Right forelimb (tissue), 1 donor: ENCODE measurements at places on chromosomes 16 and 17.

GRCh38 chr17:29119265-29119664, 60.9 kb downstream of the MYO18A start:
- no peak for DNase-seq

- DNase-seq, result no peak
These were observed 15.5 kb upstream of the C1QL1 start for GRCh38 chr17:44983563-44983962.

DNA sequence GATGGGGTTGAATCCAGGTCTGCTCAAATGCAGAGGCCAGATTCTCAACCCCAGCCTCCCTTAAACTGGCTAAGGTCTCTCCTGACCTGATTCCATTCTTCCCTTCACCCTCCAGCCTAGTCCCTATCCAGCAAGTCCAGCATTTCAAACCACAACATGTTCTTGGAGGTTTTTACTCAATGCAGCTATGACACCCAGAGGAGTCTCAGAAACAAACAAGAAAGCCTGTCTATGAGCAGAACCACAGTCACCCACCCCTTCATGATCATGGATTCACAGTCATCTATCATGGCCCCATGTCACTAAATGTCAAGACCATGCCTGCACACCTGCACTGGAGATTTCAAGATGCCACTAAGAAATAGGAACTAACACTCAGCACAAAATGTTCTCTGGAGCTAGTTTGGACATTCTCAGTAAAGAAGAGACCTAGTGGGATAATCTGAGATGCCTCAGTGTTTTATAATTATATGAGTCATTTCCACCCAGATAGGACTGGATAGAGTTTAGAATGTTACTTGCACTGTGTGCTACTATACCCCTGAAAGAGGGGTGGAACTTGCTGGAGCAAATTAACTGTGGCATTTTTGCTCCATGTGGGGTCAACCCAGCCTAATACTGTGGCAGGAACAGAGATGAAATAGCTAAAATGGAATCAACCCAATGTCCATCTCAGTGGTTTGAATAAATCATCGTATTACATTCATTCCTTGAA, 9.5 kb upstream of the METTL22 start:
- DNase-seq, result no peak

DNA sequence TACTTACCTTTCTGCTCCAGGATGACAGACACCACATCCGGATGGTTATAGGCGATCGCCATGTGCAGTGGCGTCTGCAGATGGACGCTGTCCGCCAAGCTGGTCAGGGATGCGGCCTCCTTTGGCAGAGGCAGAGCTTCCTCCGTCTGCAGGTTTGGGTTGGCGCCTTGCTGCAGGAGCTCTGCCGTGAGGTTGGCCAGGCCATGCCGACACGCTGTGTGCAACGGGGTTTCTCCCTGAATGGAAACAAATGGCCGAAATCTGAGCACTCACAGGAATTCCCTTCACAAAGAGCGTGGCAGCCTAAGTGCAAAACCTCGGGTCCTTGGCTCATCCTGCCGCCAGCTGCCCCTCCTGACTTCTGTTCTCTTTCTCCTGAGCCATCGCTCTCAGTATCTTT, 41.8 kb downstream of the CYB5D2 start:
- DNase-seq, result no peak

GRCh38 chr17:4344926-4345325, 21.5 kb downstream of the UBE2G1 start:
- DNase-seq, result no peak

DNA sequence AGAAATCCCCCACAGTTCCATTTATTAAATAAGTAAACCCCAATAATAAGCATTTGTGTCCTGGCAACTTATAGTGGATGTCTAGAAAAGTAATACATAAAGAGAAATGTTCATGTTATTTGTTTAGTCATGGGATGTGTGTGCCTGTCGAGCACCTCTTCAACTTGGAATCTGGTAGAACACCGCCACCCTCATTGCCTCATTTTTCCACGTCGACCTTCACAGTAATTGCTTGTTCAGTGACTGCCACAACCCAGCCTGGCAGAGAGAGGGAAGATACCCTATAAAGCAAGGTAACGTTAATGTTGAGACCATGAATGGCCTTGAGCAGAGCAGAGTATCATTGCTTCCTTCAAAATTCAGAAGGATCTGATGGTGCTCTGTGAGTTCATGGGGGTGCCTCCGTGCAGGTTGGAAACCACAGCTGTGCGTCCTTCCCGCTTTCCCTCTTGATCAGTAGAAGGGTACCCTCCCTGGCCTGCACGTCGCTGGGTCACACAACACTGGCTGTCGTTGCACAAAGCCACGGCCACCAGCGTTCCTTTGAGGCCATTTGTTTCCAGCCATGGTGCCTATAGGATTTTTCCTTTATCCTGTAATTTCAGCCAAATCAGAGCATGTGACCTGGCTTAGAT, 3.7 kb upstream of the DNASE1 start:
- DNase-seq, result no peak

DNA sequence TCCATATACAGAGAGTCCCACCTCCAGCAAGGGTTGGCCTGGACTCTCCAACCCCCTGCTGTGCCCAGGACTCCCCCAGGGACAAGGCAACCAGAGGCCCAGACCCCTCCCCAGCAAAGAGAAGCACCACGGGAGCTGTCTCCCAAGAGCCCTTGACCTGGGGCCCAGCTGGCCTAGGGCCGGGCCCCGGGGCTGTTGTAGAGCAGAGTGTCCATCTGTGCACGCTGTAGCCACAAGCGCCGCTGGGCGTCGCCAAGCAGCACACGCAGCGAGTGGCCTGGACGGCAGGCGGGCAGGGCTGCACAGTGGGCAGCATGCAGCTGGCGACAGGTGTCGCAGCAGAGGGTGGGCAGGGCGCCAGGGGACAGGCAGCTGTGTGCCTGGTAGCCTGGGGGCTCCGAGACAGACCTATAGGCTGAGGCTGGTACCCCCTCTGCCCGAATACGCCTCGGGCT, 4.3 kb downstream of the SPATA2L start:
- peak; percentile 66 for DNase-seq

GRCh38 chr17:48642059-48642842, 16.1 kb upstream of the HOXB9 start:
- DNase-seq, result no peak

DNA sequence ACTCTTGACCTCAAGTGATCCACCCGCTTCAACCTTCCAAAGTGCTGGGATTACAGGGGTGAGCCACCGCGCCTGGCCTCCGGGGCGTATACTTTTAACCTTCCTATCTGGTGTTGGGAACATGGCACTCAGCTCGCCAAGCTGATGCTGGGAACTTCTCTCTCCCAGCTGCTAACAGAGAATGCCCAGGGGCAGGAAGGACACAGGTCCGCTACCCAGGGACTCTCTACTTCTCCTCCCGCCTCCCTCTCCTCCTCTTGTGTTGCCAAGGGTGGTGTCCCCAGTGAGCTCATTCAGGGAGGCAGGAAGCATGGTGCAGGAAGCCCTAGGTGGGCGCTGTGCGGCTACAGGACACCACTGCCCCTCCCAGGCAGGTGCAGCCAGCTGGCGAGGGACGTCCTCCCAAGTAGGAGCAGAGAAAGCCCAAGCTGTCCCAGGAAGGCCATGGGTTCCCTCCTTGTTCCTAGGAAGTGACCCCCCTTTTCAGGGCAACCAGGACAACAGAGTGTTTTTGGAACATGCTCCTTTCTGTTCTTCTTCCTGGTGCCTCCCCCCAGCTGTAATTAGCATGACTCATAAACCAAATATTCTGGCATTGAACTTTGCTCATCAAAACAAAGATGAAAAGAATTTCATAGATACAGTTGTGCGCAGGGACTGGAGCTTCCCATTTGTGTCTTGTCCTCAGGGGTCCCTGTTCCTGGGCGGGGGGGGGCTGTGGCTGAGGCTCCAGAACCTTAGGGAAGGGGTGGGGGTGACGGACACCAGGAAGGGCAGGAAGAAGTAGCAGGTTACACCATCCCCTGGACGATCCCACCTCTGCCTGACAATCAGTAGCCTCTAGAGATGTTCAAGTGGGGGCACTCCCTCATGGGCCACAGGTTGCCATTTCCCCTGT, 2.7 kb downstream of the C1QTNF1 start:
- DNase-seq, result no peak

- peak; percentile 51 for DNase-seq
These were observed 76.0 kb downstream of the METRNL start for GRCh38 chr17:83155128-83156121.

GRCh38 chr16:49986351-49987124, 38.5 kb upstream of the CNEP1R1 start:
- DNase-seq, result no peak

DNA sequence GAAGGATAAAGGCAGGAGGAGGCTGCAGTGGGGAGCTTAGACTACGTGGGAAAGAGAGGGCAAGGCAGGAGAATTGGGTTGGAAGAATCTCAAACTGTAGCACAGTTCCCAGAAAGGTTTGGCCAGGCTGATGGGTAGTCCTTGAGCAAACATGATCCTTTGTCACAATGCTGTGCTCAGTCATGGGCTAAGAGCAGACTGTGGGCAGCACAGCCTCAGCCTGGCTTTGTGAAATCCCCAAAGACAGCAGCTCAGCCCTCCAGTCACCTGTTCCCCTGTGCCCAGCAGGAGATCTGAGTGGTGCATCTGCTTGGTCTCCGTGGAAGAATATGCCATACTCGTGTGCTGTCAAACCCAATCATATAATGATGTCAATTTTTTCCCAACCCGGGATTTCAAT, 10.6 kb upstream of the ENGASE start:
- DNase-seq, result no peak

- DNase-seq, result no peak
These were observed 37.2 kb downstream of the KCNJ2 start for GRCh38 chr17:70206361-70207010.

DNA sequence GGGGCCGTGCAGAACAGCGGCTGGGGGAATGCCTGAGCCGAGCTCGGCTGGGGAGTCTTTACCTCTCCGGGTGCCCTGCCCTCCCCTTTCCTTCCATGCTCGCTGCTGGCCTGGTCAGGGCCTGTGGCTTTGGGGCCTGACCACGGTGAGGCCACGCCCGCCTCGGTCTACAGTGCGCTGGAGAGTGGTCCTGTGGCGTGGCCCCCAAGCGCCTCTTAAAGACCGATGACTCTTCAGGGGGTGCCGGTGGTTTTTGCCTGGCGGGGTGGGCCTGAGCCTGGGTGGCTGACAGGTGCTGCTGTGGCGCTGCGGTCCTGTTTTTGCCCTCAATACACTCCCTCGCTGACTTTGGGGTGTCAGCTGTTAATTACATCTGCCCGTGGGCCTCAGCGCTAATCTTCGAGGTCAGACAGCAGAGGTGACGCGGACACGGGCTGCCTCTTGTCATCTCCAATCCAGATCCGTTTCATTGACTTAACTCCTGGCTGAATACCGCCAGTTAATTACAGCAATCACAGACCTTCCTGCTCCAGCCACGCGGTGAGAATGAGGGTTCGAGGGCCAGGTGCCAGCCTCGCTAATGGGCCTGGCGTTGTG, 29.7 kb downstream of the GSE1 start:
- no peak for DNase-seq
